NCI-H1436 treated with DMSO at 0.1 percent for 48 hours (cell line): ENCODE measurements at places on chromosomes 5 and 9.

DNA sequence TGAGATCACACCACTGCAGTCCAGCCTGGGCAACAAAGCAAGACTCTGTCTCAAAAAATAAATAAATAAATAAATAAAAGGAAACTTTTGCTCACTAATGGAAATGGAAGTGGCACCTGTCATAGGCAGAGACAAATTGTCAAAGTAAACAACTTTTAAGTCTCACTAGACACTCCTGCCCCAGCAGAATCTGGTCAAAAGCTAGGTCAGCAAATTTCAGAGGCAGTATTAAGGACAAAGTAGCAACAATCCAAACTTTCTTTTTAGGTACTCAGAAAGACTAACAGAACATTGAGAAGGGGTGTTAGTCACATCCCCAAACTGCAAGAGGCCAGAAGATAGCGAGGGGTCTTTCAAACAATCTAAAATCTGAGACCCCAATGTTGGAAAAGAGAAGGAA, 101.4 kb upstream of the MSX2 start:
- no peak for DNase-seq

- no peak for DNase-seq
Observed at GRCh38 chr5:31033295-31033694, 160.2 kb upstream of the CDH6 start.

DNA sequence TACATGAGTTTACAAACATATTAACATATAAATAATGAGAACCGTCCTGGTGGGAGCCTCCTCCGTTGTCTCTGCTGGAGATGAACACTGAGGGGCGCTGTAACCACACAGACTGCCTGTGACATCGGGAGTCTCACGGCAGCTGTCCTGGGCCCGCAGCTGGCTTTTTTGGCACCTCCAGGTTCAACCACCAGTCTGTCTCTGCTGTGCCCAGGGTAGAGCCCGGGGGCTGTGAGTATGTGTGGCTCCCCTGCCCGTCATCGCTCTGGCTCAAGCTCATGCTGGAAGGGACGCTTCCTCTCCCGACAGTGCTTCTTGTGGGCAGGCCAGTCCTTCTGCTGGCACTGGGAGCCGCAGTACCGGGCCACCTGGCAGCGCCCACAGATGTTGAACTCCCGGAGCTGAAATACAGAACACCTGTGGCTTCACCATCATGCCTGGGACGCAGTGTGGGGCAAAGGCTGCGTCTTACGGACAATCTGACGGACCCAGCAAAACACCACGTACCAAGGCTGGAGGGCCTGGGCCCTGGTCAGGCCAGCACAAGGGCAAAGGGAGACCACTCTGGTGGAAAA, 3.6 kb upstream of the DPH7 start:
- DNase-seq: no peak

DNA sequence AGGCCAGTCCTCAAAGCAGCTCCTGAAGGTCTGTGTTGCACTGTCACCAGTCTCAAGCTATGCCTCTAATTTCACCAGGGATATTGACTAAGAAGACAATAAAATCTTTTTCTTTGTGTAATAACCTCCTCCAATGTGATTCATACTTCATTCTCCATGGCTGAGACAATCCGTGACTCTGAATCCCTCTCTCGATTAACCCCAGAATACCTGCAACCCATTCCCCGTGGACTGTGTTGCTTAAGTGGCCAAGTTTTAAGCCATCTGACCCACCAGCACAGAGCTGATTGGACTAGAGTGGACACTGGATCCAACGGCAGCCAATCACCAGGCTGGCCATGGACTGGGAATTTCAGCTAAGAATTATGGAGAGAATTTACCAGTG, 5.4 kb upstream of the CCIN start:
- DNase-seq: no peak

DNA sequence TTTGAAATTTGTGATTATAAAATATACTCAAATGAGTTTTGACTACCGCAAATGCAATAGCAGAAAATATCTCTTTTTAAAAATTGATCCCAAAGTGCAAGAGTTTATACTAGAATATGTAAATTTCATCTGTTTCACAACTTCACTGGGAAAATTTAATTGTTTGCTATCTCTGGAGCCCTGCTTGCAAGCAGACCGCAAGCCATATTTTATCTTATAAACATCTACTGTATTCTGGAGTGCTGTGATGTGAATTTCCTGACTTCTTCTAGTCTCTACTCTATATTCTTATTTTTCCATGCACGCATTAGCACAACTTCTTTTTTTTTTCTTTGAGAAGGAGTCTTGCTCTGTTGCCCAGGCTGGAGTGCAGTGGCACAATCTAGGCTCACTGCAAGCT, 98.7 kb downstream of the DROSHA start:
- no peak for DNase-seq

- no peak for DNase-seq
Observed at GRCh38 chr9:105633411-105633810, 28.8 kb upstream of the TAL2 start.

DNA sequence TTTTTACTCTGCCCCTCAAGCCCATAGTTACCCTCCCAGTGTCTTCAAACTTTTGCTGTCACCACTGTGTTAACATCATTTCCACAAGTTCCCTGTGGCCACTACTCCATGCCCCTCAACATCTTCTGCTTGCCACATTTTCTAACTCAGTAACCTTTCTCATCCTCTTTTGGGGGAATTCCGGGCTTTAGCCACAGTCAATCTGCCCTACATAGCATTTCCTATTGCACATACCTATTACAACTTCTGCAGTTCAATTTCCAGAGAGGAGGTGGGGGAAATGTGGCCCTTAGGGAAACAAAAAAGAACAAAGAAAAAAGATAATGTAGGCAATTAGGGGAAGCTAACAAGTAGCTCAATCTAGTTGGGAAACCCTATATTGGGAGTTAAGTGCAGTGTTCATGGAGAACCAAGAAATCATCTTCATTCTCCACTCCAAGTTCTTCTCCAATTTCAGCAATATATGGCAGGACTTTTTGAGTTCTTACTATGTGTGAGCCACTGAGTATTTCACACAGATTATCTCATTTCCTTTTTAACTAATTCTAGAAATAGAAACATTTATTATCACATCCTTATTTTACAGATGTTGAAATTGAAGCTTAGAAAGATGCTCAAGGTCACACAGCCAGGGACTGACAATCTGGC, 40.2 kb upstream of the LPAR1 start:
- no peak for DNase-seq

DNA sequence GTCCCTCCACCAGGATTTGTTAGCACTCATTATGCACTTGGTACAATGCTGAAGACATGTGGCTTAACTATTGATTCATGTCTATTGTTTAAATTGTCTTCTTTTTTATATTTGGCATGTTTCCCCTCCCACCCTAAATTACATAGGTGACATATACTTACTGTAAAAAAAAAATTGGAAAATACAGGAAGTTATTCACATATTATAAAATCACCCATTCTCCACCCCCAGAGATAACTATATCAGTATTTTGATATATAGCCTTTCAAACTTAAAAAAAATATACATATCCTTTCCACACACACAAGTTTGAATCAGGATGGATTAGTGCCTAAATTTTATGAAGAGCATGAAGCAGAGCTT, 87.6 kb downstream of the FGF1 start:
- DNase-seq: no peak

DNA sequence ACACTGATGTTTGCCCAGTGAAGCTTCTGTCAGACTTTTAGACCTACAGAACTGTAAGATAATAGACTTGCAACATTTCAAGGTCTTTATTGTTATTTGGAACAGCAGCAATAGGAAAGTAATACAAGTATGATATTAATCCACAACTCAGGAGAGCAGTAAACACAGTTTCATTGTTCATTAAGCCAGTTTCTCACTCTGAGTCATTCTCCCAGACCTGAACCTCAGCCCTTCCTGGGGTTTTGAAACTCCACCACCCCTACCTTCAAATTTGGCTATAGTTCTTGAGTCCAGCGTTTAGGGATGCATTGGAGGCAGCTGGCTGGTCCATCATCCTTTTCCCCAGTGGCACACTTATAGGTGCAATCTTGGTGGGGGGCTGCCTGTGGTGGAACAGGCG, 203.2 kb downstream of the RAB3C start:
- no peak for DNase-seq

GRCh38 chr9:84718476-84718875, 48.9 kb downstream of the NTRK2 start:
- DNase-seq: no peak

DNA sequence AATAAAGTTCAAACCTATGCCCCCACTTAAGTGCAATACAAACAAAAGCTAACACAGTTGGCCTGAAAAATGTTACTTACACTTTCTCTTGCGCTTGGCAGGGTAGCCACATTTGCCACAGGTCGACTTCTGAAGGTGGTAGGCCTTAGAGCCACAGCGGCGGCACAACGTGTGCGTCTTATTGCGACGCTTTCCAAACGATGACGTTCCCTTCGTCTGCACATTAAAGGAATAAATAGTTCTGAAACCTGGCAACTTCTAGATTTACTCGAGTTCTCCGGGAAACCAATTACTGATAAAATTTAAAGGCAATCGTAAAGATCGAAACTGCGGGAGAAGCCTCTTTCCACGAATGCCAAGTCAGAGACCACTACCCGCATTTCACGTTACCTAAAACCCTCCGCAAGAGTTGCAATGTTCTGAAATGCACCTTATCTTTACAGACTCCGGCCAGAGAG, 602 bp downstream of the RPL37 start:
- no peak for DNase-seq

DNA sequence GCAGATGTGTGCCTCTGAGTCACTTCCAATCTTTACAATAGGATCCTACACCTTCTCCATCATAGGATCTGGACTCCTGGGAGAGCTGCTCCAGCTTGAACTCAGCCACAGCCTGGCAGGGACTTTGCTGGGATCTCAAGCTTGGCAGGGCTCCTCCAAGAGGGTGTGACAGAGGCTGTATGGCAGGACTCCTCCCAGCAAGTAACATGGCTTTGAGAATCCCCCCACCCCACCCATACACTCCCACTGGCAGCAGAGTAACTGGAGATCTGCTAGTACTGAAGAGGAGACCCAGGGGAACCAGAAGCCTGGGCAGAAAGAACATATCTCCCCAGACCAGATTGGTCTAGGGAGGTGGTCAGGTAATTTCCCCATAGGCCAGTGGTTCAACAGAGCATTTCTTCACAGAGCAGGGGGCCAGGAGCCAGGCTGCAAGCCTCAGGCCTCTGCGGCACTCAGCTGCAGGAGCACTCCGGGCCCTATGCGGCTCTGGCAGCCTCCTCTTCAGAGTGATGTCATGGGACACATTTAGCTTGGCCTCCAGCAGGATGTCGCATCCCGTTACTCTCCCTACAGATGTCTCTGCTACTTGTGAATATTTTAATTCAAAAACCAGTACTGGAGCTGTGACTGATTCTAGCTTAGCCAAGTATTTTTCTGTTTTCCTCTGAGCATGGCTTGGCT, 1.7 kb upstream of the ACSL6 start:
- no peak for DNase-seq

DNA sequence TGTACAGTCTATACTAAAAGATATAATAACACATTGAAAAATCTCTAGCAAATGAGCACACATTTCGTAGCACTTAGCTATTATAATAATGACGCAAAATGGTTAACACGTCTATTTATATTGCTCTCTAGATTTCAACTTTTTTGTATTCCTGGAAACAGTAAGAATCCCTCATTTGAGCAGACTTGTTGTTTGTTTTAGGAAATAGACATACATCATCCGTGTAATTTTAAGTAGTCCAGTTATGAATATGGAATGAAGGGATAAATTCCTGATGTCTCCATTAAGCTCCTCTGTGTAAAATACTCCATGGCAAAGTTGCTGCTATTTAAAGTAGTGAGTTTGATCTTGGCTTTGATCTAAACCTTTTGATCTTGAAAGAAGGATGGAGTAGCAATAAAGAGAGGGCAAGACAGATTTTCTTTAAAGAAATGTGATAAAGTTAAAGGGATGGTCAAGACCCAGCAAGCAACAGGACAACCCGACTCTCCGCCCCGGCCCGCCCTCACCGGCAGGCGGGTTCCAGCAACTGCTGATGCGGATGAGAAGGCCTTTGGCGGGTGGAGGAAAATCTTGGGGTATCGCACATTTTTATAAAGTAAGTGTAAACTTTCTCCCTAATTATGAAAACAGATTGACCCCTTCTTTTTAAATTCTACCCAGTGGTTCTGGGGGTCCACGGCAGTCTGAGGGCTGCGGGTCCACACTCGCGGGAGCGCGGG, 277.4 kb downstream of the AOPEP start:
- no peak for DNase-seq

GRCh38 chr9:1474671-1475070, 424.5 kb downstream of the DMRT2 start:
- DNase-seq: no peak

GRCh38 chr5:68757626-68758212, 336.1 kb upstream of the SLC30A5 start:
- no peak for DNase-seq

GRCh38 chr5:150625831-150626746, 14.4 kb upstream of the SYNPO start:
- DNase-seq: no peak

DNA sequence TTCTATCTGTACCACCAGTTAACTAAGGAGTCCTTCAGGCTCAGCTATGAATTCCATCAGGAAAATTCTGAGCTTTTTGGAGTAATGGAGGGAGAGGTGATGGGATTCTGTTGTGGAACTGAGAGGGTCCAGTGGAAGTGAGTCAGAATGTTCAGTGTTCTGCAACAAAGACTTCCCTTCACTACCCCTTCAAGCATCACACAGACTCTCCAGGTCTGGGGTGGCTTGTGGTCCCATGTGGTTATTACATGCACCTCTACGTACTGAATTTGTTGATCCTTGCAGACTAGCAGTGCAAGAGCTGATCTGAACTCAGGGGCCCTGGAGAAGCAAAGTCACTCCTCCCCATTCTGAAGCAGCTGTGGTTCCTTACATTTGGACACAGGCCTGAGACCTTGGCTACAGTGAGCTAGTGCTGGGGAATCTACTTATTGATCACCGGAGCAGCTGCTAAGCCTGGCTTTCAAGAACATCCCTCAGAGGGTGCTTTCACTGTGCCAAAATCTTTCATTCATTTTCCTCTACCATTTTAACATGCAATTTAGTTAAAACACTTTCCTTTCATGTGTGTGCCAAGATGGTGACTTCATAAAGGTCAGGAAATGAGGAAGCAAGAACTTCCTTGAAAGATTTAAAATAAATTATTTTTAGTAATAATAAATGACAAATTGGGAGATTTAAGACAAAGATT, 75.0 kb upstream of the TNC start:
- DNase-seq: no peak

DNA sequence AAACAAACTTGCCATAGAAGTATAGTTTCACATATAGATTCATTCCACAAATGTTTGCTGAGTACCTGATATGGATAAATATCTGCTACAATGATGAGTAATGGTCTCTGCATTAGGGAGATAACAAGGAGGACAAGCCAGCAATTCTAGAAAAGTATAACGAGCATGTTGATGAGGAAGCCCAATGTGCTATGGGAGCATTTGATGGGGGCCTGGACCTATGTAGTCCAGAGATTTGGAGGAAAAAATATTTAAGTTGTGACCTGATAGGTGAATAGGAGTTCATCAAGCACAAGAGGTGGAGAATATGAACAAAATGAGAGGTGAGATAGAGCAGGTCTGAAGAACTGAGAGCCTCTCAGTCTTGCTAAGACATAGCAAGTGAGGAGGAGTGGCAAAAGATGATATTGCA, 14.4 kb upstream of the TMEM245 start:
- DNase-seq: no peak

GRCh38 chr9:38641985-38642864, 21.8 kb upstream of the ANKRD18A start:
- no peak for DNase-seq
